ENCODE measurements at places on chromosomes 1 and 21.

DNA sequence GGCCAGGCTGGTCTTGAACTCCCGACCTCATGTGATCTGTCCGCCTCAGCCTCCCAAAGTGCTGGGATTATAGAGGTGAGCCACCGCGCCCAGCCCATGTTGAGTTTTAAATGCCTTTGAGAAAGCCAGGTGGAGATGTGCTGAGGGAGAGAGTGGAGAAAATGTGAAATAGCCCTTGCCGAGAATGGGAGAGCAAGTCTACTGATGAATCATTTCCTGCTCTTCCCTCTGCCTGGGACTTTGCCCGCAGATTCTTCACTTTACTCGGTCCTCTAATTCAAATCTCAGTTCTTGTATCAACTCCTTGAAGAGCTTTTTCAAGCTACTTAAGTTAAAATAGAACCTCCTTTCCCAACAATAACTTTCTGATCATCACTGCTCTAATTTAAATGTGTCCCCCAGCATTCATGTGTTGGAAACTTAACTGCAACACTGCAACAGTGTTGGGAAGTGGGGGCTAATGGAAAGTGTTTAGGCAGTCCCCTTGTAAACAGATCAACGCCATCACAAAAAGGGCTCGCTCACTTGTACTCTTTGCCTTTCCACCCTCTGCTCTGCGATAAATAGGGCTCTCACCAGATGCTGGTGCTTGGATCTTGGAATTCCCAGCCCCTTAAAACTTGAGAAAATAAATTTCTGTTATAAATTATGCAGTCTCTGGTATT, 27.8 kb downstream of the OSBPL9 start:
- DNase-seq, result peak; percentile 6

DNA sequence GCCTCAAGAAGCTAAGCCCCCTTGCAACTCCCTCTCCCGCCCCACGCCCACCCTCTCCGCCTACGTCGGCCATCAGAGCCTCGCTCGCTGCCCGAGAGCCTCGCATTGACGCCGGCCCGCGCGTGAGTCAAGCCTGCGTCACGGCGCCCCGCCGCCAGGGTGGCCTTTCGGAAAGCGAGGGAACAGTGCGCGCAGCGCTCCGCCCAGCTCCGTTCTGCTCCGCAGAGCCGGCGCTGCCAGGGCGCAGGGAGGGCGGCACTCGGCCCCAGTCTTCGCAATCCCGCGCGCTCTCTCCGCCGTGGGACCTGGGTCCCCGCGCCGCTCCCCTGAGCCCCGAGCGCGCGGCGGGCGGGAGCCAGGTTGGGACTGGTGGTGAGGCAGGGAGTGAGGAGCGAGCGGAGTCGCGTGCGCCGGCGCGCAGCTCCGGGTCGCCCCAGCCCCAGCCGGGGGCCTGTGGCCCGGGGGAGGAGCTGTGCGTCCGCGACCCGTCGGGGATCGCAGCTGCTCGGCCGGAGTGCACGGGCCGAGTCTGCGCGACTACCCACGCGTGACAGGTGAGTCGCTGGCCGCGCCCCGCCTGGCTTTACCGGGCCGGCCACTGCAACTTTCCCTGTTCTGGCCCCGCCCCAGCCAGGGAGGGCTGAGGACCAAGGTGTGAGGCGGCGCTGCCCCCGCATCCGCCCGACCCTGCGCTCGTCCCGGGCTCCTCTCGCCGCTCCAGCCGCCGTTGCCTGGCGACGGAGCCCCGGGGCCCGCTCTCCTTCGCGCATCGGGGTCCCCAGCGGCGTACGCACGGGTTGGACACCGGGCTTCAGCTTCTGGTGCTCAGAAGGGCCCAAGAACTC, at the start of gene SLC6A17:
SLC6A17 (plus strand) TSS at position 165 of the 845 bp plus-strand sequence. CDS start 16,436 bp downstream, outside the sequence.
- no peak for DNase-seq

GRCh38 chr1:159965263-159965662, 11.2 kb upstream of the SLAMF9 start:
- DNase-seq, result no peak

- no peak for DNase-seq
Observed at GRCh38 chr1:231998791-231999190, 372.2 kb downstream of the DISC1 start.

DNA sequence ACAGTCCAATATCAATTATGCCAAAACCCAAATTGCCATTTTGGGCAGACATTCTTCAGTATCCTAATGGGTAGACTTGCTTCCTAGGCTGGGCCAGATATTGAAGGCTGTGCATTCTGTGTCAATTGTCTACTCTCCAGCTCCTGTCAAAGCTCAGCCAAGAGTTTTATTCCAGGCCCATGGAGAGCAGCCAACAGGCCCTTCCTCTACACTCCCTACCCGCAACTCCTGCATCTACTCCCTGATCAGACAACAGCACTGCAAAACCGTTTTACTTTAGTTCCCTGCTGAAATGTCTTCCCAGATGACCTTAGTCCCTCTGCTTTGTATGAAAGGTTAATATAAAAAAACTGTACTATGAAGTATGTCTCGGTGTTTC, 6.6 kb upstream of the ADORA3 start:
- DNase-seq, result peak; percentile 27

- DNase-seq, result no peak
Observed at GRCh38 chr1:73366734-73367413, 831.1 kb downstream of the LRRIQ3 start.

DNA sequence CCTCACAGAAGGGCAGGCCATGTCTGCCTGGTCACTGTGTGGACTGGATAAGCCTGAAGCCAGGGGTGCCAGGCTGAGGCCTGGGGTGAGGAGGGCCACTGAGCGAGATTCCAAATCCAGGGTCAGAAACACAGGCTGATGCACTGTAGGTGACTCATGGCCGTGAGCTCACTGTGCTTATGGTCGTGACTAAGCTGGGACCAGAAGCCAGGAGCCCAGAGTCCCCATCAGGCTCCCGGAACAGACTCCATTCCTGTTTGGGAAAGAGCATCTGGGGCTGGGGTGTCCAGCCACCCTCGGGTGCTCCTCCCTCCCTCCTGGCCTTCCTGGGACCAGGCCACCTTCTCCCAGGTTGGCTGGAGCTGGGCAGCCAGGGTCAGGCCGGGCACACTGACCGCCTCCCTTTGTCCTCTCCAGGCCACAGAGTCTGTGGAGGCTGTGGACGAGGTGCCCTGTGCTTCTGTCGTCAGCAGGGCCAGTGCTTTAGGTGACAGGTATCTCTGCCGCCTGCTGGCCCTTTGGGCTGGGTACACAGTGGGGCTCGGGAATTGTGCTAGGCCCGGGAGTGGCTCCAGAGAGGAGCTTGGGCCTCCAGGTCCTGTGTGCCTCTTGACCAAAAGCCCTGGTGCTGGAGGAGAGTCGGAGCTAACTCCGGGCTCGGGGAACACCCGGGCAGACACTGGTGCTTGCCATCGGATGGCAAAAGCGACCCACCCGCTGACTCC, 36.7 kb downstream of the AJAP1 start:
- DNase-seq, result no peak

- DNase-seq, result no peak
Observed at GRCh38 chr1:64072089-64072793, 131.2 kb upstream of the UBE2U start.

DNA sequence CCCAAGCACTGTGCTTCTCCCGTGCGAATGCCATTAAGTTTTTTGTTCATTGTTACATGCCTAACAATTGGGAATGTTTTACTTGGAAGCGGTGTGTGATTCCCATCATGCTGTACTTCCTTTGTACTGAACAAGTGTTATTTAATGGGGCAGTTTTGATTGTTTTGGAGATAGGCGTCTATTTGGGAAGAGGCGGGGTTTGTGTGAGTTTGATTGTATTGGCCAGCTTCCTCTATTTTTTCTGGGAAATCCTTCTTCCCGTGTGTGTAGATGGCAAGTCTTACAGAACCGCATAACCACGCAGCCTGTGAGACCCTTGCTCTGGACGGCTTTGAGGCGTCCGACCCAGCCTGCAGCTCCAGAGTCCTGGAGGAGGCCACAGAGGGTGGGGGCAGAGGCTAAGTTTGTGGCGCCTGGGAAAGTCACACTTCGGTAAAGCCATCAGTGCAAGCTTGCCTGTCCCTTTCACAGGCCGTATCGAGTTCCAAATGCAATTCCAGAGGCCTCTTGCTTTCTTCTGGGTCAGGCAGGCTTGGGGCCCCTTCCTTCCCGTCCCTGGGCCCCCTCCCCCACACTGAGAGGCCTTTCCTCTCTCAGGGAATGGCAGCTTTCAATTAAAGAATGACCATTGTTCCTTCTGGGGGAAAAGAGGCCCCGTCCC, 210.3 kb downstream of the TOMM20 start:
- no peak for DNase-seq

- no peak for DNase-seq
Observed at GRCh38 chr1:88224906-88225305, 459.2 kb upstream of the PKN2 start.

GRCh38 chr1:19866758-19867157, 15.4 kb upstream of the OTUD3 start:
- DNase-seq, result no peak

- DNase-seq, result no peak
Observed at GRCh38 chr21:26437326-26438009, 135.6 kb downstream of the CYYR1 start.

DNA sequence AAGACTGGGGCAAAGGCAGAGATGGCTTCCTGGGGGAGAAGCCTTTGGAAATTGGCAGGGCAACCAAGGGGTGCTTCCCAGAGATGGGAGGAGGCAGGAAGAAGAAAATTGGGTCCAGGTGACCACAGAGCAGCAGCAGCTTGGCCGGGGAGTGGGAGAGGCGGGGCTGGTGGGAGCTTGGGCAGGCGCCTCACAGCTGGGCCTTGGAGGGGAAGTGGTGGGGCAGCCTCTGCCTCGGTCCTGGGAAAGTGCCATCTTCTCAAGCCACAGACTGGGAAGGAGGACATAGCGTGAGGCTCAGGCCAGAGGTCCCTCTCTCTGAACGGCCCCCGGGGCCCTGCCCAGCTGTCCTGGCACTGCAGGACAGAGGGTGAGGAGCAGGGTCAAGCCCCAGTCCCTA, 24.0 kb upstream of the WASF2 start:
- DNase-seq, result no peak

DNA sequence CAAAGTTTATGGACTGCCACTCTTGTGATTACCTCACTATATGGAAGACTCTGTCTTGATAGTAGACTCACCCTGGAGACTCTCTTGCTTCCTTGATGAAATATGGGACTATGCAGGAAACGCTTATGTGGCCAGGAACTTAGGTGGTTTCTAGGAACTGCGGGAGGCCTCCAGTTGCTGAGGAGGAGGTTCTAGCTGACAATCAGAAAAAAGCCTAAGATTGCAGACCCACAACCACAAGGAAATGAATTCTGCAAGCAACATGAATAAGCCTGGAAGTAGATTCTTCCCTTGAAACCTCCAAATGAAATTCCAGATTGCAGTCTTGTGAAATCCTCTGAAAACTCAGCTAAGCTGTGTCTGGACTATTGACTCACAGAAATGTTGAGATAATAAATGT, 88.9 kb upstream of the COL11A1 start:
- DNase-seq, result no peak

DNA sequence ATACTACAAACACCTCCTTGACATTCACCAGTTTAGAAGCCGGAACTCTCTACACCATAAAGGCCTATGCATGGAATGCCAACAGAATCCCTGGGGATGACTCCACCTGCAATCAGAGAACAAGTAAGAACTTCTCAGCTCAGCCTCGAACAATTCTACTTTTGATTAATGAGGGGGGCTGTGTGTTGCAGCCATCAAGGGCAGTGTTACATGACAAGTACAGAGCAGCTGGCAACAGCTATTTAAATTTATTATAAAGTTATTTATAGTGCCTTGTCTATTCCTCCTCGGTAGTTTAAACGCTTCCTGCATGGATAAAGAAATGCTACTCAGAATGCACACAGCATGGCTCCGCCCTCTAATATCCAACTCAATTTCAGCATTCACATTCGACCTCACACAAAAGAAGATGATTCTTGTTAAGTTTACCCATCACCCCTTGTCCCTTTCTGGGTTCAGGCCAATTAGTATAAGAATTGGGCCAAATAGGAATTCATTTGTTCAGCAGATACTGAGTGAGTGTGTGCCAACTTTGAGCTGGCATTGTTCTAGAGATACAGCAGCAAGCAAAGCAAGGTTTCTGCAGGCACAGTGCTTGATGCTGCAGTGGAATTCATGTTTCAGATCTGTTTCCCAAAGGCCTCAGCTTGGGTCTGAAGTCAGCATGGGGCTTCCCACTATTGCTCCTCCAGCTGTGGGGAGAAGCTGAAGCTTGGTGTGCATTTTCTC, 6.4 kb downstream of the FNDC7 start:
- DNase-seq, result no peak

DNA sequence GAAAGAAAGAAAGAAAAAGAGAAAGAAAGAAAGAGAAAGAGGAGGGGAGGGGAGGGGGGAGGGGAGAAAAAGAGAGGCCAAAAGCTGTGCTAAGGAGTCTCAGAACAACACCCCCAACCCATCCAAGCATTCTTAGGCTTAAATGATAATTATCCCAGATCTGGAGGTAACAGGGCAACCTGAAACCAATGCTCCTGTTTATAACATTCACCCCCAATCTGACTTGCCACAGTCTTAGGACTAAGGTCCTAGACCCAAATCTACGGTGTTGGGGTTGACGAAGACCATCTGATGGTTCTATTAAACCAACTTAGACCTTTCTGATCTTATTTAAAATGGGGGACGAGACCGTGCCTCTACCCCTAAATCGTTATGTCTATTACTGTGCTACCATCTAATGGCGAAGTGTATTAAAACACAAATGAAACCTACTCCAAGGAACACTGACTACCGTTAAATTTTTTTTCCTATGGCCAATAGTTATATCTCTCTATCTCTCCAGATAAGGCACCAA, 119.3 kb upstream of the CDC42BPA start:
- DNase-seq, result peak; percentile 51

GRCh38 chr1:32801096-32801715, 16.0 kb downstream of the YARS1 start:
- DNase-seq, result no peak

DNA sequence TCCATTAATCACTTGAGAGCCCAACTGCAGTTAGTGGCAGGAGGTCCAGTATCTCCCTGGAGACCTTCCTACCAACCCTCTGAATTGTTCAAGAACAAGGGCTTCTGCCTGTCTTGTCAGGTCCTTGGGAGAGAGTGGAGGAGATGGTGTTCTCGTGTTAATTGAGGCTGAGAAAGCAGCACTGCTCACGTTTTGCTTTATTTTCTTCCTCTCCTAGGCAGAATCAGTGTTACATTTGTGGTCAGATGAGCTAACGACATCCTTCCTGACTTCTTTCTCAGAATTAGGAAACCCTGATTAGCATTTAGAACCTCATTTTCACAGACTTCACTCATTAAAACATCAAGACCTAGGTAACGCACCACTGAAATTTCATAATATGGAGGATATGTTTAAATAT, 26.4 kb upstream of the LRIG2 start:
- DNase-seq, result no peak

- no peak for DNase-seq
Observed at GRCh38 chr1:54853793-54854370, 33.1 kb downstream of the DHCR24 start.

DNA sequence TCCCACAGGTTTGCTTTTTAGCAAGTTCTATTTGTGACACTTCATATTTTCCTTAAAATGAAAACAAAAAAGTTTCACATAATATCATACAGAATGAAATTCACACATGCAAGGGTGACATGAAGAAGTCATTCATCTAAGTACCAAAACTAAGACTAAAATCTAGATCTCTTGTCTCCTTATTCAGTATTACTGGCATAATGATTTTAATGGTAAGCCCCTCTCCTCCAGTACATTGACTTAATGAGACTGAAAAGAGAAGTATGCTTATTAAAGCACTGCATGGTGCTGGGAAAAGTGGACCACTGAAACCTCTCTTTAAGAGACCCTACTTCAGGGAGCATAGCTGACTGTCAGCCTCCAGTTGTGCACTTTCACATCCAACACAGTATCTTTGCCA, 99.5 kb downstream of the NEGR1 start:
- no peak for DNase-seq
